ENCODE measurements at places on chromosomes 1 and 21. TPM values are rescaled to one million over a fixed set of nuclear protein-coding genes. Genes with fewer than 3 reads are reported as not detected.

The GJB3 gene
- total RNA-seq = not detected

The ADCY10 gene
- 0.07 TPM for total RNA-seq

The KLHL21 gene
- 9.2 TPM for total RNA-seq

DNA sequence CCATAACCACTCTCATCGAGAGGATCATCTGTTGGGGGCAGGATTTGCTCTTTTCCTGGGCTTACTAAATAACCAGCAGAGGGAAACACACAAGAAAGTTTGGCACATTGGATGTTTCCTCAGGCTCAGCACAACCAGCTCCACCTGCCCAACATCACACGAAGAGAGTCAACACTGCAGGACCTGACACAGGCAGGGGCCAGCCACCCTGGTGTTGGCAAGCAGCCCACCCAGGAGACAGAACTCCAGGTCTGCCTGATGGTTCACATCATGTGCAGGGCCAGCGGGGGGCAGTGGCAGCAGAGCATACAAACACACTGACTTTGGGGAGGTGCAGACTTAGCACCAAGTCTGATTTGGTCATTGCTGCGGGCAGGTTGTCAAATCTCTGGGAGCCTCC lies 182.3 kb upstream of the GALNT2 start:
- H3K27me3 ChIP-seq = no peaks in the 10 kb centered on the region
- H3K4me3 ChIP-seq = no peak overlapping the region
- no peak overlapping the region for H3K27ac ChIP-seq
- H3K4me1 ChIP-seq = peaks cover 6% of the 10 kb centered on the region
- DNase-seq = no peak
- no peaks in the 10 kb centered on the region for H3K36me3 ChIP-seq

DNA sequence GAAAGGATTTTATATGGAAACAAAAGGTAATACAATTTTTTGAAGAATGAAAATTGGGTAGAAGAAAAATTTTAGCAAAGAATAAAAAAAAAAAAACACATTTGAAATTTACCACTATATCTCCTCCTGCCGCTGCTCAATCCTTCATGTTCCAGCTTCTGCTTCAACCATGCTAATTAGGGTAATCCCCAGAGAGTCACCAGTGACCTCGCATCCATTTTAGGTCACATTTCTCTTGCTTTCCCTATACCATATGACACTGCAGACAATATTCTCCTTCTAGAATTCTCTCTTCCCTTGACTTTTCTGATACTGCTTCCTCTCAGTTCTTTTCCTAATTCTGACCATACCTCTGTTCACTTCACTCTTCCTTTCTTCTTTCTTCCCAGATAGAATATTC lies 237.1 kb downstream of the USH2A start:
- DNase-seq = no peak
- H3K36me3 ChIP-seq = no peaks in the 10 kb centered on the region
- peak overlapping the region; percentile 98 for H3K27ac ChIP-seq

DNA sequence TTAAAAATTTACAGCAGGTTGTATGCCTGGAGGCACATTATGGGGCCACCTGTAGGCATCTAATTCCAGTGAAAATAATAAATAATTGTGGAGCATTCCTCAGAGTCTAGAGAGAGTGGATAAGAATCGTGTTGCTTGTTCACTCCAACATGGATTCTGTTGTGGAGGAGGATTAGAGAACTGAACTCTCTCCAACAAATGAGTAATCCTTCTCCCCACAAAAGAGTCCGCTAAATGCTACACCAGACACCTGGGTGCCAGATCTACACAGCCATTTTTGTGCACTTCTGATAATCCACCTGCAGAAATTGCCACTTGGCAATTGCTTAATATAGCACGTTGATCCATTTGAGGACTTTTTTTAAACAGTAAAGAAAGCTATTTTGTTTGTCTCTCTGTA lies 113.7 kb upstream of the DPYD start:
- no peaks in the 10 kb centered on the region for H3K27me3 ChIP-seq
- no peaks in the 10 kb centered on the region for H3K36me3 ChIP-seq
- H3K4me3 ChIP-seq = peak overlapping the region; percentile 9
- peaks cover 4% of the 10 kb centered on the region for H3K4me1 ChIP-seq
- H3K27ac ChIP-seq = no peak overlapping the region
- no peak for DNase-seq

- H3K4me1 ChIP-seq = no peaks in the 10 kb centered on the region
- no peak overlapping the region for H3K4me3 ChIP-seq
- H3K27me3 ChIP-seq = no peaks in the 10 kb centered on the region
- no peak for DNase-seq
Measured at GRCh38 chr1:158644449-158644848, 39.4 kb downstream of the OR10Z1 start.

Measured in glutamatergic neuron (in vitro differentiated cells).